ENCODE measurements at places on chromosomes 7 and 10.
A peak's percentile ranks its signal among the peaks of the same experiment; 100 is the strongest.

DNA sequence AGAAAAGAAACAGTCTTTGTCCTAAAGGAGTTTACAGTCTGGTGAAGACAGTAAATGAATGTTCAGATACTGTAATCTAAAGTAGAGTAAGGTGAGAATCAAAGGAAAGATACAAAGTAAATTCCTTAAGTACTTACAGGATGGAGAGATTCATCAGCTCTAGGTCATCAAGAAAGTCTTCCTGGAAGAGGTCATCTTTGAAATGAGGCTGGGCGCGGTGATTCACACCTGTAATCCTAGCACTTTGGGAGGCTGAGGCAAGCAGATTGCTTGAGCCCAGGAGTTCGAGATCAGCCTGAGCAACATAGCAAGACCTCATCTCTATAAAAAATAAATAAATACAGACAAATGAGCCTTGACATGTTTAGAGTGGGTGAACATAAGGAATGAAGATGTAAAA lies 18.3 kb downstream of the FHIP2A start:
- no peak for DNase-seq

DNA sequence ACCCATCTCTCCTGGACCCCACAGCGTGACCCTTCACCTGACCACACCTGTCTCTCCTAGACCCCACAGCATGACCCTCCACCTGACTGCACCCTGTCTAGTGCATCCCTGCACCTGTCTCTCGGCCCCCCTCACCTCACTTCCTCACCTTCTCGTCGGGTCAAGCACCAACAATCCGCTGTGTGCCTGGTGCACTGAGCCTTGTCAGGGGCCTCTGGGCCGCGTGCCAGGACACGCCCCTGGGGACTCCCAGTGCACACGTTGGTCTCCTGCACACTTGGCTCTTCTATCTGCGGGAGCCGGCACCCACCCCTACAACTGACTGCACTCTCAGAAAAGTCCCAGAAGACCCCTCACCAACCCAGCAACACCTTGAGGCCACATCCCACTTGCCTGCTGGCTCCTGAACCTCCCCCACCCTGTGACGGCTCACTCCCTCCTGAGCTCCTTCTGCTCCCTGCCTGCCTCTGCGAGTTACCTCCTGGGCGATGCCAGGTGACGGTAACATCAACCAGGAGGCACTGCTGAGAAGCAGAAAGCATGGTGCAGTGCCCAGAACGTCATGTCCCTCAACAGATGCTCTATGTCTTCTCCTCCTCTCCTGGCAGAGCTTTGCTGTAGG lies 147.6 kb downstream of the DIP2C start:
- DNase-seq: peak; percentile 2

DNA sequence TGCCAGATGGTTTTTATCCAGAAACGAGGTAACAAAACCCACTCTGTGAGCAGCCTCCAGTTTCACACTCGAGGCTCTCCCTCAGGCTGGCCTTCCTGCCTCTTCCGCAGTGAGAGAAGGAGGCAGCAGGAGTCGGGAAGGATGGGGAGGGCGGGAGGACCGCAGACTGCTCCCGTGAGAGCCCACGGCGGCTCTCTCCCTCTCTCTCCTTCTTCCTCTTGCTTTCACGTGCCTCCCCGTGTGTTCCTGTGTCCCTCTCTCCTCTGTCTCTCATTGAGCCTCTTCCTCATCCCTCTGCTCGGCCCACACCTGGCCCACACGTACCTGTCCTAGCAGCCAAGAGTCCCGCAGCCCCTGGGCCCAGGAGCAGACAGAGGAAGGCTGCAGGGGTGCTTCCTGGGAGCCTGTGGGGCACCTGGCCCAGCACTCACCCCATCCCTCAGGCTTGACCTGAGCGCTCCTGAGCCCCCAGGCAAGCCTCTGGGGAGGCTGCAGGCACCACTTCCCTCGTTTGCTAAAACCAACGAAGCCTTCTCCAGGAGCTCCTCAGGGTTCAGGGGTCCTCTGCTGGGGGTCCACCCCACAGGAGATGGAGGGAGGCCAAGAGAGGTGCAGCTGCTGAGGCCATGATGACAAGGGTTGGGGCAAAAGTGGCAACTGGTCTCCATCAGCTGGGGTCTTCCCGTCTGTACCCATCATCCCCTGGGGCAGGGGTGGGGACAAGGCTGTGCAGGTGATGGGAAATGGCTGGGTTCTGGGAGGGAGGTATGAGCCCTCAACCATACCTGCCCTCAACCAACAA lies 13.6 kb downstream of the SPOCK2 start:
- no peak for DNase-seq

GRCh38 chr10:100287756-100288155 lies 1.3 kb upstream of the BLOC1S2 start:
- DNase-seq: no peak

DNA sequence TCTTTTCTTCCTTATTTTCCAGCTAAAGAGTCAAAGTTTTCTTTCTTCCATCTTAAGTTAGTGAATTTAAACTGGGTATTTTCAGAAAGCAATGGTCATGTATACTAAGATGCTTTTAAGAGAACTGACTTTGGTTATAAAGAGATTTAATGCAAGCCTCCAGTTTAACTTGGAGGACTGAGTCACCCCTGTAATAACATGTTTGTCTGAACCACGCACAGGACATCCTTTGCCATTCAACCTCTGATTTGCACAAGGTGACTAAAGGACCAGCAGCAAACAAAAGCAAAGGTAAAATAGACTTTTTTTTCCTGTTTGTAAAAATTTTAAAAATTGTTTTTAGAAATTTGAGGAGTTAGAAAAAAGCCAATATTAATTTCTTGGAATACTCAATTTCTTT lies 2.9 kb downstream of the HYAL4 start:
- no peak for DNase-seq

DNA sequence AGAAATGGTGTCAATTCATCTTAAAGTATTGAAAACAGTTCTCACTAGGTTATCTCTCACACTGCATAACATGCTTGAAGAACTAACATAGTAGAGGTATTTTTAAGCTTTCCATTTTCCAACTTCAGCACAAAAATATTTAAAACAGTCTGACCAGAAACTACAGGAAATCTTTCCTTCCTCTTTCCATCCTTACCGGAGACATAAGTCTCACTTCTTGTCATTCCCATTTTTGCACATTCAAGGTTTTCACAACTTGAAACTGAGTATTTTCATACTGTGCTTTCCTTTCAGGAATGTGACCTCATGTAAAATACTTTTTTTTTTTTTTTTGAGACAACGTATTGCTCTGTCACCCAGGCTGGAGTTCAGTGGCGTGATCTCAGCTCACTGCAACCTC lies 45.2 kb downstream of the ARHGAP12 start:
- DNase-seq: no peak

DNA sequence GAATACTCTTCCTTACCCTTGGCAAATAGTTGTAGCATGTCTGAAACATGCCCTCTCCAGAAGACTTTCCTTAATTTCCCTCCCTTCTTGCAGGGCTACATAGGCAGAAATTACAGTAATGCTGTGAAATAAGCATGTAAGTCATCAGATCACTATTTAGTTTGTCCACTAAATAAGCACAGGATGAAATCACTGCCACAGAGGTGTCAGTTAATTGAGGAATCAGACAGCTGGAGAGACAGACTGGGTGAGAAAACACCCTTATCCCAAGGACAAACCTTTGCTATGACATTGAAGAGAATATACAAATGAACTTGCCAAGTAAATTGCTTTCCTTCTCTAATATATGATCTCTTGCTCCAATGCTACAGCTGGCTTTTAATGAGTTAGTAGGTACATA lies 129.3 kb downstream of the CHRM2 start:
- DNase-seq: no peak
